ENCODE measurements at places on chromosomes 6 and 20.

DNA sequence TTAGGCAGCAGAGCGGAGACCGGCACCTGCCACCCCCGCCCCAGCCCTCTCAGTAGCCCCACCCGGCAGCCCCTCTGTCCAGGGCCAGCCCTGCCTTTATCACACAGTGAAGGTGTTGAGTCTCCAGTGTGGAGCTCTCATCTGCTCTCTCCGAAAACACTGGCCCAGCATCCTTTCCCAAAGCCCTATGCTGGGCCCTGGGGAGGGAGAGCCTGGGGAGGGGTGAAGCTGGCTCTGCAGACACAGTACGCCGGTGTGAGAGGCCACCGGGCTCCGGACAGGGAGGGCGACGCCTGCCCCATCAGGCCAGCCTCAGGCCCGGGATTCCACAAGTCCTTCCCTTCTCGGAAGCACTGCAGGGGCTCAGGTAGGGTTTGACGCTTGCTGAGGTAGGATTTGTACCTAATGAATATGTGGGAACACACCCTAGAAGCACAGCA lies 186.9 kb downstream of the ERMARD start:
- DNase-seq, result no peak

DNA sequence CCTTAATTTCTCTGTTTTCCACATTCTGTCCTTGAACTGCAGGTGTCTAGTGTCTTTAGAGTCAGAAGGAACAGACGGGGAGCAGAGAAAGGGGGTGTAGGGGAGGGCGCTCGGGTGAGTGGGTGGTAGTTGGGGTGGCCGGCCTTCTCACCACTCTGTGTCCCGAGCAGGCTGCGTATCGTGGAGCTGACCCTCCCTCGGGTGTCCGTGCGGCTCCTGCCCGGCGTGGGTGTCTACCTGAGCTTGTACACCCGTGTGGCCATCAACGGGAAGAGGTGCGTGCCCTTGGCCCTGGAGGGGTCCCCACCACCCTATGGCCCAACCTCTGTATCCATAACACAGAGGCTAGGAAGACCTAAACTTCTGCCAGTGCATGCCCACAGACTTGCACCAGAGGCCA lies 5.3 kb downstream of the BPIFB4 start:
- DNase-seq, result no peak

DNA sequence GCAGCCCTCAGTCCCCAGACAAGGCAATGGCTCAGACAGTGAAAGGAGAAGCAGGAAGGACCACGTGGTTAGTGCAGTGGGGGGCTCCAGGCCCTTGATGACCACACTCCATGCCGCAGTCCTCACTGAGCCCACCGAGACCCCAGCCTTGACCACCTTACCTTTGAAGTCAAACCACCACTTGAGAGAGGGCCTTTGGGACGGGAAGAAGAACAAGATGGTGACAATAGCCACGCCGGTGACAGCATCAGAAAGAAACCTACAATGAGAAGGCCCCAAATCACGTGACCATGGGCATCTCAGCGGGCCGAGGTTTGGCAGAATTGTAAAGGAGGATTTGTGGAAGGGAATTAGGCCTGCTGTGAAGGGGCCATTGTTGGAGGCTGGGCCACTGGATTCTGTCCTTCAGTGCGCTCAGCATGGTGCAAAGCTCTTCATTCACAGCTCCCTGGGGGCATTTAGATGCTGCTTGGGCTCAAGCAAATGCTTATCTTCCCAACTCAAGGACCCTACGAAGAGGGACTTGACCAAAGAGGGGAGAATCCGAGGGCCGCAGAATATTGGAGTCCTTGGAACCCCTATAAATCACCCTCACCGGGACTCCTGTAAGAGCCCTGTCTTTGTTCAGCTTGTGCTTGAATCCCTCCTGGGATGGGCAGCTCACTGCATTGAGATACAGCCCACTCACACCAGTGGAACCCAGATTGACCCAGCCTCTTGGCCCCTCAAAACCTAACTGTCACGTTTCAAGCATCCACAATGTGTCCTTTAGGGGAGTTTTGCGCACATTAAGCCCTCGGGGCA lies 33.2 kb upstream of the OCSTAMP start:
- DNase-seq, result no peak

GRCh38 chr20:21554985-21555384 lies 41.1 kb upstream of the NKX2-2 start:
- no peak for DNase-seq

All from activated T-cell treated with anti-CD3 and anti-CD28 coated beads for 4 hours (primary cell).